ENCODE measurements at places on chromosomes 1 and 21.

DNA sequence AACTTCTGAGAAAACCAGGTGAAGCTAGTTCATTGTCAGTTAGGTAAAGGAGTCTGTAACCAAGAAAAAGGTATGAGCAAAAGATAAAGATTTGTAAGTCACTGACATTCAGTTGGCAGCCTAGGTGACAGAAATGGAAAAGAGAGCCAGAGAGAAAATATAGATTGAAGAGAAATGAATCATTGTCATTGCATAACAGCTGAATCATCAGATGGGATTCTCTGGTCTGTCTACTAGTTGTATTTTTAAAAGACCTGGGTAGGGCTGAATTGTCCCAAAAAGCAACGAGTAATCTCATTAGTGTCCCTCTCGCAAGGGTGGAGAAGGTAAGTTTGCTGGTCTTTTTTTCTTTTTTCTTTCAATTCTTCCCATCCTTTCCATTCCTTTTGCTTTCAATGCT, 36.6 kb downstream of the PTGS2 start:
- DNase-seq, result no peak

GRCh38 chr1:213723187-213723586, 264.6 kb upstream of the PROX1 start:
- no peak for DNase-seq

GRCh38 chr1:61005614-61006580, 76.5 kb upstream of the NFIA start:
- DNase-seq, result peak; percentile 45

DNA sequence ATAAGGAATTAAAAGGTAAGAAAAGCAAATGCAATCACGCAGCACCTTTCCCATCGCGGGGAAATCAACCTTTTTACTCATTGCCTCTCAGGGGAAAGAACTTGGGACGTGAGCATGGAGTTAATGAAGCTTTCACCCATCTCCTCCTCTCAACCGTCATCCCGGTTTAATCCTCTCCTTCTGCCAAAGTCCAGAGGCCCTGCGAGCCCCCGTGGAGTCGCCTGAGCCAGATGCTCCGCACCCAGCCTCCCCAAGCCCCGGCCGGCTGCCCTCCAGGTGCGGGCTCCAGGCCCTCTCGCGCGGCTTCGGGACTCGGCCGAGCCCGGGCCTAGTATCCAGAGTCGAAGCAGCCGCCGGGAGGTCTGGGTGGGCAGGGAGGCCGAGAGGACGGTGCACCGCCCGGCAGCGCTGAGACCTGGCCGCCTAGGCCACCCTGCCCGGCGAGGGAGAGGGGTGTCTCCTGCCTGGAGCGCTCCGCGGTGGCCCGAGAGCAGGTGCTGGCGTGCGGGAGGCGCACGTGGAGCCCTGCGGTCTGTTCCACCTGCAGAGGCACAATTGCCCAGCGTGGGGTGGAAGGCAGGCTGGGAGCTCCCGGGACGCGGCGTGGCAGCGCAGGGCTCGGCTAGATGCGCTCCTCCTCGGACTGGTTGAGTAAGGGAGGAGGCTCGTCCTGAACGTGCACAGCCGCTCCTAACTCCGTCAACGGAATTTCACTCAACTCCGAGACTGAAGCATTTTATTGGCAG, 218.5 kb downstream of the SDCCAG8 start:
- no peak for DNase-seq

Data from nephron progenitor cell (in vitro differentiated cells).